GM23338 (cell line): ENCODE measurements at places on chromosomes 13 and 19.
A peak's percentile ranks its signal among the peaks of the same experiment; 100 is the strongest.

DNA sequence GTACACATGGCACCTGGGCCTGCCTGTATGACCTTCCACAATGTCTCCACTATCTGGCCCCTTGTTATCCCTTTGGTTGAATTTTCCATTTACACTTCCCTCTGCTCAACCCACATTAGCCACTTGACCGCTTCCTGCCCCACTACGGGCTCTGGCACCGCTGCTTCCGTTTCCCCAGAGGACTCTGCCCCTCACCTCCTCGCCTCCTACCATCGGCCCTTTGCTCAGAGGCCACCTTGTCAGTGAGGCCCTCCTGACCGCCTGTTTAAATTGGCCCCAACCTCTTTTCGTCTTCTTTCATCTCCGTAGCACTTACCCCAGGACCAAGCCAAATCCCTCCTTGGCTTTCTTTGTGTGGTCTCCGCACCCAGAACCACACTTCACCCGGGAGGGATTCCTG lies 47.4 kb downstream of the SOX1 start:
- DNase-seq = no peak

DNA sequence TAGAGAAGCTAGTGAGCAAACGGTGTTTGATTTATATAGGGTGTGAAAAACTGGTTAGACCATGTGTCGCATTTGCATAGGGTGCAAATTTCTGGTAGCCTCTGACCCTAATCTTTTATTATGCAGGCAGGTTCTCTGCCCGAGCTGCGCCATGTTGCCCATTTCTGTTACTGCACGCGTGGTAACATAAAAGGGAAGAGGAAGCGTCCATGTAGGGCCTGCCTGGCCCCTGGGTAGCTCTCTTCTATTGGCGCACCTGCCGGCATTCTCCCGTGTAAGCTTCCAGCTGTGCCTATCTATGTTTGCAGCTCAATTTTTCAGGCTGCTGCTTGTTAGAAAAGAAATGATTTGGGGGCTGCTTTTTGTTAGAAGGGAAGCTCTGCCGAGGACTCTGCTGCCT lies 14.0 kb upstream of the CD70 start:
- no peak for DNase-seq

DNA sequence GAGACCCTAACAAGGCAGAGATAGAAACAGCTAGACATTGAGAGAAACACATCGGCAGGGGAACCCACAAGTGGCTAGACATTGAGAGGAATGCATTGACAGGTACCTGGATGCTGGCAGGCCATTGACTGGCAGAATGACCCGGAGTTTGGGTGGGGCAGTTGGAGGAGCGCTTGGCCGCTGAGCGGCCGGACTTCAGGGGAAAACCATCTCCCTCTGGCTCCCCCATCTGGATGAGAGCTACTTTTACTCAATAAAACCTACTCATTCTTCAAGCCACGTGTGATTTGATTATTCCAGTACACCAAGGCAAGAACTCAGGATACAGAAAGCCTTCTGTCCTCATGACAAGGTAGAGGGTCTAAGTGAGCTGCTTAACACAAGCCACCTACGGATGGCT lies 473.4 kb downstream of the SLITRK5 start:
- peak; percentile 24 for DNase-seq

- DNase-seq = peak; percentile 12
Measured at GRCh38 chr13:47455626-47456025, 545.4 kb downstream of the SUCLA2 start.

GRCh38 chr13:113208421-113209335 lies at the start of gene PCID2:
Gene PCID2, minus strand, starts transcription at chr13:113208669. Its CDS starts 35 bp downstream, at chr13:113208634.
- DNase-seq = peak; percentile 96

- no peak for DNase-seq
Measured at GRCh38 chr13:50203256-50203941, 188.2 kb downstream of the KCNRG start.

- DNase-seq = no peak
Measured at GRCh38 chr13:95926231-95926630, 127.0 kb downstream of the UGGT2 start.

GRCh38 chr13:49353908-49354307 lies 90.0 kb downstream of the CAB39L start:
- DNase-seq = no peak

DNA sequence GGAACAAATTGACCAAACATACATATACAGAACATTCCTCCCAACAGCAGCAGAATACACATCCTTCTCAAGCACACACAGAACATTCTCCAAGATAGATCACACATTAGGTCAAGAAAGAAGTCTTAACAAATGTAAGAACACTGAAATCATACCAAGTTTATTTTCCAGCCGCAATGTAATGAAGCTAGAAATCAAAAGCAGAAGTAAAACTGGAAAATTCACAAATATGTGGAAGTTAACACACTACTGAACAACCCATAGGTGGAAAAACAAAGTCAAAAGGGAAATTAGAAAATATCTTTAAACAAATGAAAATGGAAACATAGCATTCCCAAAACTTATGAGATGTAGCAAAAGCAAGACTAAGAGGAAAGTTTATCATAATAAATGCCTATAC lies 692.6 kb downstream of the DIAPH3 start:
- DNase-seq = no peak

GRCh38 chr13:75470676-75471075 lies 11.3 kb downstream of the TBC1D4 start:
- DNase-seq = no peak

DNA sequence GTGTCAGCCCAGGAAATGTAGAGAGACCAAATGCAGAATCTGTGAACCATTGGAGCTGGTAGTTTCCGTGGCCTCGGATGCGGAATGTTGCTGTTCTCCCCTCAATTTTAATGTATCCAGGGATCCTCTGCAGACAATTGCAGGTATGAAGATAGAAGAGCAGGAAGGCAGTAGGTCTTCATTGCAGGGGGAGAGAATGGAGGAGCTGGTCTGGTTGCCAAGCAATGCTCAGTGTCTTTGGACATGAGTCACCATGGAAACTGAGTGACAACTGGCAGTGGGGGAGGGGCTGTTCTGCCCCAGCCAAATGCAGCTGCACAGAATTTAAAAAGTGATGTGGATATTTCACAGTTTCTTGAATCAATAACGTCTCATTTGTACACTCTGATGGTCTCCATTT lies 56.1 kb upstream of the ZNF835 start:
- no peak for DNase-seq

GRCh38 chr19:56309511-56310185 lies 5.0 kb downstream of the ZSCAN5A start:
- DNase-seq = peak; percentile 90

DNA sequence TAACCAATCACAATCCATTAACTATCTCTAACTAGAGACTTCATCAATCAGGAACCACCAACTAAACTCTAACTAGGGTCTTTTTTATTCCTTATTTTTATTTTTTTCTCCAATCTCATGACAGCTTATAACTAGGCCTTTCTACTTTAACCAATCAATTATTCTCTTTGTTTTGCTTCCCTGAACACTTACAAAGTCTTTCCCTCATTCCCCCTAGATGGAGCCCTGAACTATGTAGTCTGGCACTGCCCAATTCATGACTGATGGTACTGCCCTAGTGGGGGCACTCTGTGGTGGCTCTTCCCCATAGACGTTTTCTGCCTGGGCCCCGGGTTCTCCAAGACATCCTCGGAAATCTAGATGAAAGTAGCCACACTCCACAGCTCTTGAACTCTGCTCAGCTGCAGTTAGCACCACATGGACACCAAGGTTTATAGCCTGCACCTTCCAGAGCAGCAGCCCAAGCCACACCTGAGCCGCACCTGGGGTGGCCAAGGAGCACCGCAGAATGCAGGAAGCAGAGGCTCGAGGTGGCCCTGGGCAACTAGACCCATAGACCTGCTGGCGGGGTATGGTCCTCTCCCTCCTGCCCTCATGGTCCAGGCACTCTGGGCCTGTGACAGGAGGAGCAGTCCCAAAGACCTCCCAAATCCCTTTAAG lies 6.6 kb downstream of the ATP7B start:
- no peak for DNase-seq

DNA sequence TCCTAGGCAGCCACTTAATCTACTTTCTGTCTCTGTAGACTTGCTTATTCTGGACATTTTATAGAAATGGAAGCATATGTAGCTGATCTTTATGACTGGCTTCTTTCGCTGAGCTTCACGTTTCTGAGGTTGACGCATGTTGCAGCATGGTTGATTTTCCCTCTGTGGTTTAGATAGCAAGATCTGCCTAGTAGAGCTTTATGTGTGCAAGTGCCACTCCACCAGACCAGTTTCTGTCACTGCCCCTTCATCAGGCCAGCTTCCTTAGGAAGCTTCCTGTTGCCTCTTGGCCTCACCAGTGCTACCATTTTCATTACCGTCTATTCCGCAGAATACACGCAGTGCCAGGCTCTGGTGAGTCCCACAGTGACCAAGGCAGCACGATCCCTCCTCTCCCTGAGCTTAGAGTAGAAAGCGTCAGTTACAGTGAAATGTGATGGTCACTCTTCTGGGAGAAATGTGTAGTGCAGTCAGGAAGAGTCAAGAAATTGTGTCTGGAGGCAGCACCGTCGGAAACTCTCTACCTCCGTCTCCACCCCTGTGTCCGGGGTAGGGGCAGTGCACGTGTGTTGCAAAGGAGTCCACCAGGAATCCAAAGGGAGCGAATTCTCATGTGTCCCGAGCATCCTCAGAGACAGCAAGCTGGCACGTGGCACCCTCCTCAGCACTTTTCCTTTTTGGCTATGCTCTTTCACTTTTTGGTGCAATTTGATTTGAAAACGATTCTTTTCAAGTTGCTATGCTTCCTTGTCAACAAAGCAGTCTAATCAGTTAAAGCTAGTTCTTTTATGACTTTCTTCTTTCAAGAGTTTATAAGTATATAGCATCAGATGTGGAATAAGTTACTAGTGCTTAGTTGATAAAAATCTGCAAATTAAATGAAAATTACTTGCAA lies 45.4 kb upstream of the GPR183 start:
- DNase-seq = no peak

DNA sequence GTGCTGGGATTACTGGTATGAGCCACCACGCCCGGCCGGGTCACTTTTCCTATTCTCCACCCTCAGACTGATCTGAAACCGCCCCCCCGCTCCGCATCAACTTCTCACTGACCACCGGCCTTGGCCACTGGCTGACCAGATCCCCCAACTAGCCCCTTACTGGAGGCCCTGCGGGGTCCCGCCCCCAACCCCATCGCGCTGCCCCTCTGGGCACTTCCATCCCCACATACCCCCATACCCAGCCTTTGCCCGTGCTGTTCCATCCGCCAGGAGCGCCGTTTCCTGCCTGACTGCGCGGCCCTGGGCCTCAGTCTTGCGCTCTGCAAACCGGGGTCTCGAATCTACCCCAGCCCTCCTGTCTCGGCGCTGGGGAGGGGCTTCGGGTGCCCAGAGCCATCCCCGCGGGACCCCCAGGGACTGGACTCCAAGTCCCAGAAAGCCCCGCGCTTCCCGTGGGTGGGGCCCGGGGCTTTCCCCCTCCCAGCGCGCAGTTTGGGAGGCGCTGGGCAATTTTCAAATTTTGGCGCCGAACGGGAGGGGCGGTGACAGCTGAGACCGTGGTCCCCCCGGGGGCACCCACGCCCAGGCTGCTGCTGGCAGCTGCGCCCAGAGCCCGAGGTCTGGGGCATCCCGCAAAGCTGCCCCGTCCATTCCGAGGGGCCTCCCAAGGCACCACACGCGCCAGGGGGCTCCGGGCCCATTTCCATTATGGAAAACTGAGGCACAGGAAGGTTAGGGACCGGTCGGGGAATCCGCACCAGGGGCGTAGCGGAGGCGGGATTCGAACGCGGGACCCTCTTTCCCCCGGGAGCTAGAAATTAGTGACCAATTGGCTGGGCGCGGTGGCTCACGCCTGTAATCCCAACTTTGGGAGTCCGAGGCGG lies 5.2 kb upstream of the LMNB2 start:
- peak; percentile 80 for DNase-seq

GRCh38 chr19:3507371-3508120 lies 1.4 kb downstream of the FZR1 start:
- DNase-seq = peak; percentile 73

DNA sequence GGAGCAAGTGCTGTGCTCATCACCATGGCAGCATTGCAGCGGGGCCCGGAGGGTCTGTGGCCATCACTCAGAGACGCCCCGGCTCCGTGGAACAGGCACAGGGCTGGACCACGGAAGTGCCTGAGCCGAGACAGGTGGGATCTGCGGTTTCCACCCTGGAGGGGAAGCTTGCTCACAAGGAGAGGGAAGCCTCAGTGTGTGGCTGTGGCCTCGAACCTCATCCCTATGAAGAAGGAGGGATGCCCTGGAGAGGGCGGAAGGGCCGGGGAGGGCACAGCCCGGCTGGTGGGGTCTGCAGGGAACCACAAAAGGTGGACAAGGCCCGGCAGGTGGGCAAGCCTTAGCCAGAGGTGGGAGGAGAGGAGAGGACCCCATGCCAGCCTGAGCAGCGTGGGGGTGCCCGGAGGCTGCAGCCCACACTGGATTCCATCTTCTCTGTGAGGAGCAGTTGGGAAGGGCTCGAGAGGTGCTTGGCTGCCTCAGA lies 30.4 kb upstream of the TMEM255B start:
- no peak for DNase-seq

DNA sequence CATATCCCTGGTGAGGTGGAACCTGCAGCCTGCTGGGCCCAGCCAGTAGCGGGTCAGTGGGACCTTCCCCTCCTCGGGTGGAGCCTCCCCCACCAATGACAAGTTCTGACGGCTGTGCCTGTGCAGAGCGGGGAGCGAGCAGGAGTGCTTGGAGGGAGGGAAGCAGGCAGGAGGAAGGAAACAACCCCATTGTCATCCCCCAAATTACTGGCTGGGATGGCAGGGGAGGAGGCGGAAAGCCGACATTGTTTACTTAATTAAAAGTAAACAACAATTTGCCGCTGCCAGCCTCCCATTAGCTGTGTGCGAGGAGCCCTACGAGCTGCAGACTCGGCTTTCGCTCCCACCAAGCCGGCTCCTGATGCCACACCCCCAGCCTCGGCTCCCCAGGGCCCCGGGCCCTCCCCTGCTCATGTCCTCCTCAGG lies 45.5 kb downstream of the LYL1 start:
- no peak for DNase-seq

GRCh38 chr19:46052896-46053295 lies 12.1 kb upstream of the IGFL4 start:
- DNase-seq = no peak

- DNase-seq = no peak
Measured at GRCh38 chr13:95588721-95589120, 36.2 kb downstream of the CLDN10 start.
